ENCODE measurements at places on chromosomes 1 and 21. TPM values are rescaled to one million over a fixed set of nuclear protein-coding genes. Genes with fewer than 3 reads are reported as not detected.

The PLEKHN1 gene
- total RNA-seq: 2.4 TPM

The NCMAP gene
- not detected for total RNA-seq

The WLS gene
- not detected for total RNA-seq

The PLA2G2C gene
- 1.0 TPM for total RNA-seq

The KRTAP26-1 gene
- total RNA-seq: not detected

The GOLT1A gene
- not detected for total RNA-seq

The RUNX3 gene
- 186 TPM for total RNA-seq

The LRRC3 gene
- 2.9 TPM for total RNA-seq

The LAX1 gene
- total RNA-seq: 14.6 TPM

The FBXO2 gene
- total RNA-seq: 2.0 TPM

The AMY2A gene
- not detected for total RNA-seq

The LCE3E gene
- not detected for total RNA-seq

The SIM2 gene
- 0.22 TPM for total RNA-seq

The KIF2C gene
- total RNA-seq: 70.5 TPM

The ARF1 gene
- 360 TPM for total RNA-seq

The AGO1 gene
- 25.7 TPM for total RNA-seq

The SELL gene
- total RNA-seq: 330 TPM

The JAM2 gene
- 0.49 TPM for total RNA-seq

The CDK11B gene
- 37.0 TPM for total RNA-seq

The FCRL6 gene
- 0.49 TPM for total RNA-seq

The C1orf174 gene
- 30.4 TPM for total RNA-seq

The PODN gene
- total RNA-seq: not detected

The AKNAD1 gene
- total RNA-seq: not detected

The DNASE2B gene
- not detected for total RNA-seq

The TDRD5 gene
- not detected for total RNA-seq

The MYOM3 gene
- not detected for total RNA-seq

The HFM1 gene
- total RNA-seq: not detected

The OR6N1 gene
- not detected for total RNA-seq

The UTS2 gene
- not detected for total RNA-seq

The ESPN gene
- total RNA-seq: 1.1 TPM

The MTARC2 gene
- not detected for total RNA-seq

The RHOU gene
- 8.8 TPM for total RNA-seq

The MX2 gene
- 74.2 TPM for total RNA-seq

The ADGRL2 gene
- total RNA-seq: not detected

The TRNAU1AP gene
- total RNA-seq: 54.3 TPM

The PRKAA2 gene
- total RNA-seq: not detected

The ESRRG gene
- not detected for total RNA-seq

The HES3 gene
- total RNA-seq: not detected

The GNAT2 gene
- 0.15 TPM for total RNA-seq

The ERVH48-1 gene
- 0.59 TPM for total RNA-seq

The GPR37L1 gene
- total RNA-seq: not detected

The AIRE gene
- 2.0 TPM for total RNA-seq

The CCDC27 gene
- not detected for total RNA-seq

The OLFML2B gene
- total RNA-seq: not detected

The TYW3 gene
- total RNA-seq: 22.2 TPM

The FAM72C gene
- 11.0 TPM for total RNA-seq

The FCRLA gene
- not detected for total RNA-seq

The DNAJC6 gene
- total RNA-seq: 13.0 TPM

The KCNK1 gene
- 1.2 TPM for total RNA-seq

The S100A7 gene
- total RNA-seq: not detected

The PGLYRP3 gene
- total RNA-seq: not detected

The RXRG gene
- not detected for total RNA-seq

The PRRX1 gene
- not detected for total RNA-seq

The OR14K1 gene
- total RNA-seq: not detected

The DDAH1 gene
- total RNA-seq: not detected

The PADI2 gene
- total RNA-seq: not detected
